ENCODE measurements at places on chromosomes 1 and 21.

DNA sequence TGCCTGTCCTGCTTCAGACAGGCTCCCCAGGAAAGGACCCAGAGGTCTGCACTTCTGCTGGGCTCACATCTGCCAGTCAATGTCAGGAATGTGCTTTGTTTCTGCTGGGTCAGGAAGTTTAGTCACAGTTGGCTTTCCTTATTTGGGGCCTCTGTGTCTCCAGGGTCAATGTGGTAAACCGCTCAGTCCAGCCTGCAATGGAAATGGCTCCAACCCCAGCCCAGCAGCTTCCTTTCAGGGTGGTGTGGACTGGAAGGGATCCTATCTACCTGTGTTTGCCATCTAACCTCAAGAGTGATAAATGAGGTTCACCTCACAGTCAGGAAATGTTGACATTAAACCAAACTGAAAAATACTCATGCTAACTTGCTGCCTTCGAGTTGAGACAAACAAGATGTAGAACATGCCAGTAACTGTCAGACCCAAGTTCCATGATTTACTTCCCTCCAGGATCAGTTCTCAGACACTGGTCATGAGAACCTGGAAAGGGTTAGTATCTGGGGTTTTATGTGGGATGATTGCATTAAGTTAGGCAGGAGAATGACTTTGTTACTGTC lies 20.3 kb downstream of the ENO1 start:
- no peak for DNase-seq

- no peak for DNase-seq
These were observed 6.6 kb downstream of the PTPN14 start for GRCh38 chr1:214544791-214545190.

DNA sequence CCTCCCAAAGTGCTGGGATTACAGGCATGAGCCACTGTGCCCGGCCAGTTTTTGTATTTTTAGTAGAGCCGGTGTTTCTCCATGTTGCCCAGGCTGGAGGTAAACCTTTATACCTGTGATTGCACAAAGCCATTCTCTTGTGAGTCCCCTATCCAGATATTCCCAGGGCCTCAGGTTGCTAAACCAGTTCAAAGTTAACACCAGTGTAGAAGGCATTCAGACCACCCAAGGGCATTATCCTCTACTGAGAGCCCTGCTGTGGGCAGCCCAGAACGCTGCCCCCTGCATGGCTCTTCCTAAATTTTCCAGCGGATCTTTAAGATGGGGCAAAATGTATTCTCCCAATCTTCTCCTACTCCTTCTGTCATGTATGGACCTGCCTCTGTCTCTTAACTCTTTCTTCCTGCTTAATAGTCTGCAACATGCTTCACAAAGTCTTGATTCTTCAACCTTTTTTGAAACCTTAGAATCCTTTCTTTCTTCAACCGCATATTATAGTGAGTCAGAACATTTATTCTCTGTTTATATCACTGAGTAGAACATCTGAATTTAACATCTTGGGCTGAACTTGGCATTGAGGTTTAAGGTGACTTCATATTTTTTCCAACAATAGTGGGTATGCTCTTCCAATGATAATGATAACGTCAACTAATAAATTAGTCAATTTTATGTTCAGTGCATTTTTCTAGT lies 36.0 kb downstream of the UBE4B start:
- DNase-seq = no peak

- DNase-seq = no peak
These were observed 338.7 kb downstream of the VAV3 start for GRCh38 chr1:107626073-107626796.

DNA sequence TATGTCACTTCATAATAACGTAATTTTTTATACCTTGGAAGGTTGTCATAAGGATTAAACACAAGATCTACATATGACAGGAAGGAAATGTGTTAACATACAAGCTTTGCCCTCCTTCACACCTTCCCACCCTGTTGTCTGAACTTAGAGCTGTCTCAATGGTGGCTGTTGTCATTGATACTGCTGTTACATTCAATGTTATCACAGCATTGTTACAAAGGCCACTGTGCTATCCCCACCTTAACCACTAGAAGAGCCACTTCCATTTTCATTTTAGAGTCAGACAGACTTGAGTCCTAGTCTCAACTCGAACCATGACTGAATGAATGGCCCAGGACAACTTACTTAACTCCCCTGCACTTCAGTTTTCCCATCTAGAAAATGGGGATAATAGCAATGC lies 31.2 kb downstream of the TAS1R2 start:
- DNase-seq = no peak

- DNase-seq = no peak
These were observed 329.3 kb downstream of the BARHL2 start for GRCh38 chr1:90387805-90388204.

- no peak for DNase-seq
These were observed 373.4 kb downstream of the LMX1A start for GRCh38 chr1:164983023-164983650.

DNA sequence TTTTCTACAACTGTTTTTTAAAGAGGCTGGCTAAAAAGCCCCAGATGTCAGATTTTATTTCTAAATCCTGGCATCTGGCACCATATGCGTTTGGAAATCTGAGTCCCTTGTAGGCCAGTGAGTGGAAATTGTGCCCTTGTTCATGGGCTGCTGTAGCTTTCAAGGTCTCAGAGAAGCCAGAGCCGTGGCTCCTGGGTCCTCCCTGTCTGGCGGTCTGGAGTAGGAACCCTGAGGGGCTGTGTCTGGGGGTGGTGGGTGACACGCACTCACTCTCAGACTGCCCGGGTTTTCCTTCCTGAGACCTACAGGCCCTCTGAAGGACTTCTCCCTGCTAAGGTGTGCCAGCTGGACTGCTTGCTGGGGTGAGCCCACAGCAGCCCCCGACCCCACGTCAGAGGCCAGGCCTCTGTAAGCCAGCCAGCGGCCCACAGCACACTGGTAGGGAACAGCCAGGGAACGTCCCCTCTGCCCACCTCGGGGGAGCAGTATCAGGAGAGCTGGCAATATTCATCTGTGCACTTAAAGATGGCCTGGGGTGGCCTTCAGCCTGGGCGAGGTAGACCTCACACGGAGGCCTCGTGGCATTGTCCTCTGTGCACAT lies 151.5 kb downstream of the PEX14 start:
- DNase-seq = no peak

DNA sequence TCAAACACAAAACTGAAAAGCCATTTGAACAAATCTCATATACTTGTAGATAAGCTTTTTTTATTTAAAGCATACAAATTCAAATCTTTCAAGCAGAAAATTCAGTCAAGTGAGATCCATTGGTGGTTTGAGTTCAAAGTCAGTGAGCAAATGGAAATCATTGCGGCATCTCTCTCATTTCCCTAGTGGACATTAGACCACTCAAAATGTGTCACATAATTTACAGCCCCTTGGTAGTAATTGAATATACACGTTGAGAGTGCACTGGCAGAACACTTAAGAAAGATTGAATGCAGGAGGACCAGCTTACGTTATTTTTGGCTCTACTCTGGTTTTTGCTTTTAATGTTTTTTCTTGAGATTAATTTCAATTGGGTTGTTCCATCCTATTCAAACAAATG lies 633.7 kb downstream of the USP25 start:
- DNase-seq = no peak

- DNase-seq = no peak
These were observed 17.5 kb upstream of the ALPL start for GRCh38 chr1:21491488-21492355.

- no peak for DNase-seq
These were observed 16.0 kb downstream of the SH3BGR start for GRCh38 chr21:39467746-39468145.

- no peak for DNase-seq
These were observed 78.8 kb downstream of the TRABD2B start for GRCh38 chr1:47918257-47918867.

DNA sequence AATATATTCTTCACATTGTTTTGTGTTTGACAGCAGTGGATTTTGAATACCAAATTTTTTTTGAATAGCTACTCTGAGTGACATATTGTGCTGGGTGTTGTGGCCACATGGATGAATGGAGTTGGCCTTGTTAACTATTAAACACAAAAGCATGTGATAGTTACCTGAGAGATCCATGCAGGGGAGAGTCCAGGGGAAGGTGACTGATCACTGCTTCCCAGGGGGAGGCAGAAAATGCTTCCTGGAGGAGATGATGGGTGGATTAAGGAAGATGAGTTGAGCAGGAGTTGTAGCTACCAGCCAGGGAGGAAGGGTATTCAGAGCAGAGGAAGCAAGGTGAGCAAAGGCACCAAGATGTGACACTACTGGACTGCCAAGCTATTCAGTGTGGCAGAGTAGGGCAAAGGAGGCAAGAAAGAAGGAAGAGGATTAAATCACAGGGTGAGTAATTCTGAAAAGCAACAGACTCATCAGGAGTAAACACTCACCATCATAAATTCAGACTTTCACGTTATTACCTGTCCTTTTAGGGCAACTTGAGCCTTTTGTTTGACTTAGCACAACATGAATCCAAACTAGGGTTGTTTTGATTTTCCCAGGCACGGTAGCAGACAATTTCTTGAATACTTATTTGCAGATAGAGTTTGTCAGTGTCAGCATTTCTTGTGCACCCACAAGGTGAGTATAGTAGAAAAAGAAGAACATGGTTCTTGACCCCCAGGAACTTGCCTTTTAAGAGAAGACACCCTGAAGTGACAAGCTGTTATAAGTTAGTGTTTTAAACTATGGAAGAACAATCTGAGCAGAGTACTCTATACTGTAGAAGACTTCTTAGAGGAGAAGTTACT lies 4.2 kb downstream of the CD46 start:
- DNase-seq = no peak

- DNase-seq = no peak
These were observed 5.9 kb upstream of the SIPA1L2 start for GRCh38 chr1:232635778-232636356.

GRCh38 chr1:224622831-224623230 lies 6.7 kb downstream of the CNIH3 start:
- no peak for DNase-seq

DNA sequence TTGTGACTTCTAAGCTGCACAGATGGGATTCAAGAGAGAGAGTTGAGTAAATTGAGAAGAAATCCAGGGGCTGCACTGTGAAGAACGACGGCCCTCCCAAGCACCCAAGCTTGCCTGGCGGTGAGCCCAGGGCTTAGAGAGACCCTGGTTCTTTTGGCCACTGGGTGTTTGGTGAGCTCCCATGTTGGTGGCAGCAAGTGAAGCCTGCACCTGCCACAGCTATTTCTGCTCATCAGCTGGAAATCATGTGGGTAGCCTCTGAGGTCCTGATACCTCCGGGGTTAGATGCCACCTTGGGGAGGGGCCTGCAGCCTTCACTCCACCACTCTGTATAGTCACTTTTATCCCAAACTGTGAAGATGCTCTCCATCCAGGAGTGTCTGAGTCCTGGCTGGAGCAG lies 6.2 kb upstream of the BTG2 start:
- DNase-seq = no peak

GRCh38 chr1:9600861-9601834 lies 12.4 kb downstream of the TMEM201 start:
- DNase-seq = no peak

GRCh38 chr1:68453060-68453670 lies 3.4 kb upstream of the RPE65 start:
- DNase-seq = no peak

GRCh38 chr1:224432672-224433040 lies 1.9 kb downstream of the WDR26 start:
- no peak for DNase-seq

GRCh38 chr1:189958756-189959155 lies 518.9 kb downstream of the BRINP3 start:
- DNase-seq = no peak

DNA sequence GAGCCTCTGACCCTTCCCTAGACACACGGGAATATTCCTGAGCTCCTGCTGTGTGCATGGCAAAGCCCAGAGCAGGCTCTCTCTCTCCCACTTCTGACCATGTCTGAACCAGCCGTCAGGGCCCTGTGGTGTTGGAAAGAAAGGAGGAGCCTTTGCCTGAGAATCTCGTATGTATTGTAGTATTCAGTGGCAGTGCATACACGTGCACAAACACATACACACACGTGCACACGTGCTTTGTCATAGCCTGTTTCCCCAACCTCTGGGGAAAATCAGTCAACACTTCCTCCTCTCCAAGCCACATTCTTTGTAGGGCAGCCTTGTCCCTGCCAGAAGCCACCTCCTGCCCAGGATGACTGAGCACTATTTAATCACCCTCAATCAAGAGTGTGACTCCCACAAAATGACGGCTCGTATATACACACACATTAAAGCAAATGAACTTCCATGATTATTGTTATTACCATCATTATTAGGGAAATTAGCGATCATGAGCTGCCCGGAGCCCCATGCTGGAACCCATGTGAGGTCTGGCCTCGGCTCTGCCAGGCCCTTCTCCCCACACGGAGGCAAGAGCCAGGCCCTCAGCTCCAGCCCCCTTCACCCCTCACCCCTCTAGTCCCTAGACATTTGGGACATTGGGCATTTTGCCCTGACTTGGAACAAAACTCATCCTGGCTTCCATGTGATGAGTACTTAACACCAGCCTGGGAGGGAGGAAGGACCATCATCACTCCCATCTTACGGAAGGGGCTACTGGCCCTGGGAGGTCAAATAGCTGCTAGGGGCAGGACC lies 331.9 kb downstream of the NPHP4 start:
- no peak for DNase-seq

DNA sequence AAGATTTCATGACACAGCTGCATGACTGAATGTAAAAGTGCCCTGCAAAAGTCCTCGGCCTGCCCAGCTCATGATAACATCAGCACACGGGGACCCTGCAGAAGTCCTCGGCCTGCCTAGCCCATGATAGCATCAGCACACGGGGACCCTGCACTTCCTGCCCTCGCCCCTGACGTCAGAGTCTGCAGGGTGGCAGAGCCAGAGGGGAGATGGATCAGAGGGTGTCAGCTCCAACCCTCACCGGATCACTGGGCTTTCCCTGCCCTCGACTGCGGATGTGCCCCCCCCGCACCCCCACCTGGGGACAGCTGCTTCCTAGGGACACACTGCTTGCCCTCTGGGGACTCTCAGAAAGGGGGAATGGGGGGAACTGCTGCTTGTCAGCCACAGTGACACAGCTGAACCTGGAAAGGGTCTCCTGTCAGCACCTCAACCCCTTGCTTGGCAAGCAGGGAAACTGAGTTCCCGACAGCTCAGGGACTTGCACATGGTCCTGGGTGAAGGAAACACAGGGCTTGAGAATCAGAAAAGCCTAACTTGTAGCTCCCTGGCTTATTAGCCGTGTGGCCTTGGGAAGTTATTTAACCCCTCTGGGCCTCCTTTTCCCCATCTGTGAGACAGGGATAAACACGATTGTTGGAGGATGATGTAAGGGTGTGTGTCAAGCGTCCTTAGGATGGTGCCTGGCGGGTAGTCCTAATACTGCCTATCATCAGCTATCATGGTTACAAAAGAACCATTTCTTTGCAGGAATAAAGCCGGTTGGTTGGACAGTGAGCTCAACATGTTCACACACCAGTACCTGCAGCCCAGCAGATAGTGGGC lies 8.3 kb upstream of the MIIP start:
- DNase-seq = no peak

GRCh38 chr1:59730759-59731478 lies 83.8 kb upstream of the HOOK1 start:
- DNase-seq = no peak

- no peak for DNase-seq
These were observed 368.6 kb downstream of the PTPRC start for GRCh38 chr1:199007423-199007822.

Measured in stimulated activated CD4-positive, alpha-beta T cell treated with anti-CD3 and anti-CD28 coated beads, TNF-alpha, amount 100 ng/mL, for 1 hour (primary cell).